ENCODE measurements at places on chromosomes 7 and 10.

DNA sequence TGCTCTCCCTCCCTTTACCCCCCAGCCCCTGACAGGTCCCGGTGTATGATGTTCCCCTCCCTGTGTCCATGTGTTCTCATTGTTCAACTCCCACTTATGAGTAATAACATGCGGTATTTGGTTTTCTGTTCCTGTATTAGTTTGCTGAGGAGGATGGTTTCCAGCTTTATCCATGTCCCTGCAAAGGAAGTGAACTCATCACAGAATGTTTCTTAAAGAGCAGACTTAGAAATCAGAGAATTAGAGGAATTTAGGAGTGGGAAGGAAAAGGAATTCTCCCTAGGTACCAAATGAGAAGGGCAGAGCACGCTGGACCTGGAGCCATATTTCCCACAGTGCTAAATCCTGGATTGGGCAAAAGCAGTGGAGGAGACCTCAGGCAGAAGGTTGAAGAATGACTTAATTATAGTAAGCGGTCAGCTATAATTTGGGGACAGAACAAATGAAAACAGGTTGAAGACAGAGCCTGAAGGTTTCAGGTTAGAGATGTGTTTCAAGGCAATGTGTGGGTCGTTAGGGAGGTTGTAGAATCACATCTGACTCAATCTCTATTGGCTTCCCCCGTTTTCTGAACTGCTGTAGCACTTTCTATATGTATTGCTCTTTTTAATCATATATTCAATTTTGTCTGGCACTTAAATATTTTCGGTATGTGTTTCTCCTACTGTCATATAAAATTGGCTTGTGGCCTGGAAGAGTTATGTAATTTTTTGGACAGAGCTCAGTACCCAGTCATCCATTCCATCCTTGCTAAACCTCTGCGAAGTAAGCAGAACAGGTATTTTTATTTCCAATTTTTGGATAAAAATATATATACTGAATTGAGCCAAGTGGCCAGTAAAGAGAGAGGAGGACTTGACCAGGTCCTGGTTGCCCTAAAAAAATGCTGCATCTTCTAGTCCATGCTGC lies 210.5 kb upstream of the KLF6 start:
- no peak for DNase-seq

- peak; percentile 57 for DNase-seq
These were observed 228.7 kb upstream of the KLF6 start for GRCh38 chr10:4013651-4014121.

- no peak for DNase-seq
These were observed 861 bp downstream of the NRBF2 start for GRCh38 chr10:63133821-63134557.

- DNase-seq = no peak
These were observed 28.7 kb upstream of the ARHGAP22 start for GRCh38 chr10:48633381-48634197.

DNA sequence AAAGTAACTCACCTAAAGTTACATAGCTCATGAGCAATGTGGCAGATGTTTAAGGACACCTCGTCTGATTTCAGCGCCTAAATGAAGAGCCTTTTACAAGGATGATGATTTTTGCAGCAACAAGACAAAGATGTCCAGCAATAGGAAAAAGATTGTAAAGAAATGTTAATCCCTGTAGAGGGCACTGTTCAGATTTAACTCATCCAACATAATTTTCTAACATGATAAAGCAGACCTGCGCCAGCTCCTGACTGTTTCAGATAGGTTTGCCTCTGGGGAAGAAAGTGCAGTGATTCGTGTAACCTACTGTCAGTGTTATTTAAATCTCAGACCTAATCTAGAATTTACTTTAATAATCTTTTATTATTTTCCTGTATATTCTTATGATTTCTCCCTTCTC lies 595.2 kb downstream of the AUTS2 start:
- DNase-seq = no peak

- no peak for DNase-seq
These were observed 29.3 kb upstream of the PSMG3 start for GRCh38 chr7:1598961-1599639.

- no peak for DNase-seq
These were observed 35.9 kb downstream of the SVOPL start for GRCh38 chr7:138665249-138665648.

GRCh38 chr7:115133248-115133647 lies 211.4 kb downstream of the MDFIC start:
- no peak for DNase-seq

DNA sequence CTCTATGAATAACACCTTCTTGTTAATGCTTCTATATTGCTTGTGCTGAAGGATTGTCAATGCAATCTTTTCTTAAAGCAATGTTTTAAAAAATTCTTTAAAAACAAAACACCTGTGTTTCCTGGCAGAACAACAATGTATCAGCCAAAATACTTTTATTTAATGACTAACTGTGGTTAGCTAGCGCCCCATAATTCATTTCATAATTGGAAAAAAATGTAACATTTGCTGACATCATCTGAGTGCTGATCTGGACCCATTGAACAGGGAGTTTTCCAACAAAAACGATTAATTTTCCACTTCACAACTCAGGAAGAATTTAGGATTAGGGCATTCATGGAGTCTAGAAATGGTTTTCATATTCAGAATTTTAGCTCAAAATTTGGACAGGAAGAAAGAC lies 137.6 kb upstream of the CDK6 start:
- DNase-seq = no peak

DNA sequence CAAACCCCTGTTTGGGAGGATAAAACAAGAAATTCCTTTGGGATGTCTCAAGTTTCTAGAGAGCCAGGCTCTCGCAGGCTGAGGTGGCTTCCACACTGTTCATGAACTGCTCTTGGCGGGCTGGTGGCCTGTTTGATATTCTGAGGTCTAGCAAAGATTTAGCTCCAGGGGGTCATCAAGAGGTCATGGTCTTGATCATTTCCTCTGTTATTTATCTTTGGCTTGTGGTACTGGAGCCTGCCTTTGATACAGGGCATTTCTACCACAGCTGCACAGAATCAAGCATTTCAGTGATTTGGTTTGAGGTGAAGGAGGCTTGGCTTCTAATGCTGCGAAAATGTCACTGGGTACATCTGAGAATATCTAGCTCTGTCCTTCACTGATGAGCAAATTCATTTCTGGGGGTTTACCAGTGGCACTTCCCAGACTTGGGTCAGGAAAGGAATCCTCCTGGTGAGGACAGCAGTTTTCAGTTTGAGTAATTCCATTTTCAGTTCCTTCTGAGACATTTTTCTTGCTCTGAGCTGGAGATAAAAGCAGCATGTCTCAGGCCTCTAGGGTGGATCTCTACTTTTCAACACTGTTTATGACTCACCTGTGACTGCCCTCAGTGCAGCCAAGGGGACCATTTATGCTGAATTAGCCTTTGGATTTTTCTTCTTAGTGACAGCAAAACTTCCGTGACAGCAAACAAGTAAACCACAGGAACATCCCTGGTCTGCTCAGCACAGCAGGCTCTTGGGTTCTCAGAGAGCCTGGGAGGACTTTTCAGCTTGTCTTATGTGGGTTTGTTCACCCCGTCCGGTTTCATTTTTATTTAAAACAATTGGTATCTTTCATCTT lies 312.0 kb downstream of the RNLS start:
- DNase-seq = peak; percentile 5

- DNase-seq = peak; percentile 29
These were observed 58.9 kb downstream of the FRMPD2 start for GRCh38 chr10:48215486-48216203.

- DNase-seq = no peak
These were observed 81.9 kb upstream of the C1GALT1 start for GRCh38 chr7:7100432-7100849.

GRCh38 chr7:76354981-76355730 lies 3.6 kb downstream of the YWHAG start:
- no peak for DNase-seq

GRCh38 chr10:113716109-113716910 lies 35.2 kb upstream of the PLEKHS1 start:
- DNase-seq = no peak

GRCh38 chr7:11130012-11130411 lies 156.3 kb downstream of the PHF14 start:
- DNase-seq = no peak

- no peak for DNase-seq
These were observed 161.7 kb upstream of the LYZL2 start for GRCh38 chr10:30791197-30791611.

- no peak for DNase-seq
These were observed 33.5 kb upstream of the PRSS37 start for GRCh38 chr7:141874787-141875186.

DNA sequence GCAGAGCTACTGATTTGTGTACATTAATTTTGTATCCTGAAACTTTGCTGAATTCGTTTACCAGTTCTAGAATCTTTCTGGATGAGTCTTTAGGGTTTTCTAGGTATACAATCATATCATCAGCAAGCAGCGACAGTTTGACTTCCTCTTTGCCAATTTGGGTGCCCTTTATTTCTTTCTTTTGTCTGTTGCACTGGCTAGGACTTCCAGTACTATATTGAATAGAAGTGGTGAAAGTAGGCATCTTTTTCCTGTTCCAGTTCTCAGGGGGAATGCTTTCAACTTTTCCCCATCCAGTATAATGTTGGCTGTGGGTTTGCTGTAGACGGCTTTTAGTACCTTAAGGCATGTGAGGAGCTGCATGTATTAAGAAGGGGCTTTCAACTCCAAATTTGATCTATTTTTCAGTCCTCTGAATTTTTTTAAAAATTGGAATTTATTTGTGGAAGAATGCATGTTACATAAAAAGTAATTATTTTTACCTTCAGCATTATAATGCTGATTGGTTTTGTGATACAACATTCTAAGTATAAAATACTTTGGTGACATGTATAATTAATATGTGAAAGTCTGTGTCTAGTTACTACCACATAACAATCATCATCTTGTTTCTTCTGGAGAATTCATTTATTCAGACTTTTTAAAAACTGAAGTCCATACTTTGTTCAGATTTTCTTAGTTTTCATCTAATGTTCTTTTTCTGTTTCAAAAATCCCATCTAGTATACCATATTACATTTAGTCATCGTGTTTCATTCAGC lies 49.6 kb downstream of the CPED1 start:
- DNase-seq = no peak

DNA sequence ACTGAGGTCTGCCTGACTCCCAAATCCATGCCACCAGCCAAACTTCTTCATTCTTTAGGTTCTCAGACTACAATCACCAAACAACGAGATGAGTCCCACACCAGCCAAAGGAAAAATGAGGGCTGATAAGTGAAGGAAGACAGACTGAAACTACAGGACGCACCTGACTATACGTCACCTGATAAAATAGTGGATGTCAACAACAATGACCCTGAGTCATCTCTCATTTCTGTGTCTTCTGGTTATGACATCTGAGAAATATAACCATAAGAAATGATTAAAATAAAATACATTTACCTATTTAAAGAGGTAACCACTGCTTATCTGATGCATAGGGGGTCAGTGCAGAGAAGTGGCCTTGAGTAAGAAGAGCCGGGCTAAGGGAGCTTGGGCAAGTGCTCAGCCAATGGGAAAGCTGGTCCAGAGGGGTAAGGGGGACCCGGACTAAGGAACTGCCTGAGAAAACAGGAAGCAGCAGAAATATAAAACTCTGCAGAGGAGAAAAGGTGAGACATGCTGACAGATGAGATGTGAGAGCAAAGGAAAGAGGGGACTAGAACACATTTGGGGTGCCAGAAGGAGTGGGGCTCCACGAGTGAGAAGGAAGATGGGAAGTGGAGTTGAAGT lies 51.8 kb downstream of the HIPK2 start:
- no peak for DNase-seq

DNA sequence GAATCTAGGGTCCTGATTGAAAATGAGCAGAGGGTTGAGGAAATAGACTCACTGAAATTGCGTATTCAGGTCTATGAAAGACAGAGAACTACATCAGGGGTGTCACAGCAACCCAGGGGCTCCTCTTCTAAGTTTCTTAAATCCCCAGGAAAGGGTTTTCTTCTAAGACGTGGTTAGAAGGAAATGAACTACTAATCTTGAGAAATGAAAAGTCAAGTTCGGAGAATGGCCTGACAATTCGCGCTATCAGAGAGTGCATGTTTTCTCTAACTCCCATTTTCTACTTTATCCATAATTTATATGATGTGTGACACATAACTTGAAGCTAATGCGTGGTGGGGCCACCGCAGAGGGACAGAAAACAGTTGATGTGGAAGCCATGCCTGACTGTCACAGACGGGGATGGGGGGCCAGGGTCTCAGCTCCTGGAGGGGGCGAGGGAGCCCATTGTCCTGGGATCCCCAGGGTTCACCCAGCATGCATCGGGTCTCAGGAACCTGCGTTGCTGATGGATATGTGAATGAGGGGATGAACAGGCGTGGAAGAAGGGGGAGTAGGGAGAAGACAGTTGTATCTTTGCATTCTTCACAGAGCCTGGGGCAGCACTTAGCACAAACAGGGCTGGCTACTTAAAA lies 86.3 kb downstream of the PTPRE start:
- no peak for DNase-seq

DNA sequence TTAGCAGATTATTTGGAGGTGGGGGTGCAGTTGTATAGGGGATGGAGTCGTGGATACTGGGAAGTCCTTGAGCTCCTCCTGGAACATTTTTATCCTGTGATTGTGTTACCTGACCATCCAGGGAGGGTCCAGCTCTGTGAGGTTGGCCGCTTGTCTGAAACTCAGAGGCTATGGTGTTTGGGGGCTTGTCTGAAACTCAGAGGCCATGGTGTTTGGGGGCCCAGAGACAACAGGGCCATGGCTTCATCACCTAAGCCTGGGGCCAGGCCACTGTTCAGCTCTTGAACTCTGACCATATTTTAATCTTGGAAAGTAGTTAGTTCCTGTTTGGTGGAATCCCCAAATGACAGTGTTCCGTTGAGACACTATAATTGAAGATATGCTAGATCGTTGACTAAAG lies 66.1 kb downstream of the TRRAP start:
- no peak for DNase-seq

DNA sequence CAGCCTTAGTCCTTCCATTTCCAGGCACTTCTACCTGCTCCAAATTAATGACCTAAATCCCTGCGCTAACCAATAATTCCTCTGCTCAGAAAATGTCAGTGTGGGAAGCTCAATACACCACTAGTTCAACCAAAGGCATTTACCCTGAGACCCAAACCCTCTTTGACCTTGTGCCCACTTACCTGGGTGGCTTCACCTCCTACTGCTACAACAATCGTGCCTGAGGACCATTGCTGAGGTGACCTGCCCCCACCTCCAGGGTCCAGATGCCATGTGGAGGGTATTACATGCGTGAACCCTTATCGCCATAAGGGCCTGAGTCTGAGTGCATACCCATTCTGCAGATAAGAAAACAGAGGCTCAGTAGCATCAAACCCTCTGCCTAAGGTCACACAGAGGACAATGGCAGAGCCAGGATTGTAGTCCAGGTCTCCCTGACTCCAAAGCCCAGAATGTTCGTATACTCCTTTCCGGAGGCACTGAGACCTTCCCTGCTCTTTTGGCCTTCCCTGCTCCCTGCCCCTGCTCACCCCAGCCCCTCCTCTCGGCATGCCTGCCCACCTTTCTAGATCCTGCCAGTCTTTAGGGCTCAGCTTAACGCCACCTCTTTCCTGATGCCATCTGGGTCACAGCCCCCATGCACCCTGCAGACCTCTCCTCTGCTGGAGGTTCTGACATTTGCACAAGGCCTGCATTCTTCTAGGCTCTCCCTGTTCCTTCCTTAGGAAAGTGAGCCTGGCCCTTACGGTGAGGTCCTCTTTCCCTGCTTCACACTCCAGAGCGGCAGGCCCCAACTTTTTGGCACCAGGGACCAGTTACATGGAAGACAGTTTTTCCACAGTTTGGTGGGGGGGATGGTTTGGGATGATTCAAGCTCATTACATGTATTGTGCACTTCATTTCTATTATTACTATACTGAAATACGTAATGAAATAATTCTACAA lies 94.9 kb downstream of the CHST15 start:
- no peak for DNase-seq

All from stimulated activated CD4-positive, alpha-beta T cell treated with anti-CD3 and anti-CD28 coated beads, Interleukin-4, amount 100 ng/mL, for 1 hour (primary cell).